ENCODE measurements at places on chromosomes 4 and X.
A peak's percentile ranks its signal among the peaks of the same experiment; 100 is the strongest.

- no peak for DNase-seq
These were observed 42.9 kb upstream of the HS3ST1 start for GRCh38 chr4:11471618-11472017.

- peak; percentile 44 for DNase-seq
These were observed 4.3 kb upstream of the SHROOM3 start for GRCh38 chr4:76430519-76431388.

GRCh38 chrX:119516157-119516702 lies 48.0 kb downstream of the SLC25A5 start:
- DNase-seq: peak; percentile 39

DNA sequence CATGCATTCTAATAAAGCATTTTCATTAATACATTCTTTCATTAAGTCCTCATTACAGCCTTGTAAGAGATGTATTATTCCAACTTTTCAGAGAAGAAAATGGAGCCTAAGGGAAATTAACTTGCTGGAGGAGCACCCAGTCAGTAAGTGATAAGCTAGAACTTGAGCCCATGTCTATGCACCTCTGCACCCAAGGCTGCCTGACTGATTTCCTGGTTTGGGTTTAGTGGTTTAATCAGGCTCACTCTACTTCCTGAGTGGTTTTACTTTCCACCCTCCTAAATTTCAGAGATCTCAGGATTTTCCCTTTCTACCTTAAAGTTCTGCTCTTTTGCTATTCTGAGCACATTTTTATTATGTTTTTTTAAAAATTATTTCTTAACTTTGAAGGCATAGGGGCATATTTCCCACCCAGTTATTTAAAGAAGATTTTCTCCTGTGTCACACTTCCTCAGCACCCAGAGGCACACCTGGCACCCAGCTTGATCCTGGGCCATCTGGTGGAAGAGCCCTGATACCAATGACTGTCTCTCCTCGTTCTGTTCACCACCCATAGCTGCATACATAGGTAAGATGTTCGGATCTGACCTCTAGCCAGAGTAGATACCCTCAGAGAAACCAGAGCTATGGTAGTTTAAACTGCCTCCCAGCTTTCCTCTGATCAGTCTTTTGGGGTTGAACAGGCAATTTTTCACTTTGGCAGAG lies 10.4 kb downstream of the CORIN start:
- no peak for DNase-seq

DNA sequence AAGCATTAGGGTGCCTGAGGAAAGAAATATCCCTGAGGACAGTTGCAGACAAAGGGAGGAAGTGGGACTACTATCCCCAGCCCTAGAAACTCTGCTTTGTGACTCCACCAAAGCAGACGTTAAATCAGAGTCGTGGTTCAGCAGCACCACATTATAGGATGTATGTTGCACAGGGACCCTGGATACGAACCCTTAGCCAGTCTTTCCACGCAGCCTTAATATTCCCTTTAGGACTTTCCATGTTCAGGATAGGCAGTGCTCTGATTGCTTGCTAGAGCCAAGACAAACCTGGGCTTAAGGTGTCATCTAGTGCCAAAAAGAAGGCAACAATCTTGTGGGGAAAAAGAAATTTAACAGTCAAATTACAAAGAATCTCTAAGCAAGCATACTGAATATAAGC lies 62.6 kb downstream of the MAD2L1 start:
- no peak for DNase-seq

All from urothelium cell line (cell line).